ENCODE measurements at places on chromosomes 13 and 19.

GRCh38 chr13:110294146-110294545 is 12.8 kb downstream of the COL4A1 start:
- no peak for DNase-seq

DNA sequence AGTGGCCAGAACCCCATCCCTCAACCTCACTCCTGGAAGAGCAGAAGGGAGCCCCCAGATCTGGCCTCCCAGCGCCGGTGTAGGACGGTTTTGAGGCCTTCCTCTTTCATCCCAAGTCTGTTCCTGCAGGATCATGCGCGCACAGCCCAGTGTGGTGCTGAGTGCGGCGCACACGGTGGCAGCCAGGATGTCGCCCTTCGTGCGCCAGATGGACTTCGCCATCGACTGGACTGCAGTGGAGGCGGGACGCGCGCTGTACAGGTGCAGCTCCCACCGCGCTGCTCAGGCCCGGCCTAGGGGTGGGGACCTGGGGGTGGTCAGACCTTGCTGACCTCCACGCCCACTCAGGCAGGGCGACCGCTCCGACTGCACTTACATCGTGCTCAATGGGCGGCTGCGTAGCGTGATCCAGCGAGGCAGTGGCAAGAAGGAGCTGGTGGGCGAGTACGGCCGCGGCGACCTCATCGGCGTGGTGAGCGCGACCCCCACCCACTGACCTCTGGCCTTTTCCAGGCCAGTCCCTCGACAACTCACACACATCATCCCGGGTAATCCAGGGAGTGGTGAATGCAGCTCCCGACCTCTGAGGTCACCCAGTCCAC is 14.8 kb downstream of the PNPLA6 start:
- DNase-seq: no peak

DNA sequence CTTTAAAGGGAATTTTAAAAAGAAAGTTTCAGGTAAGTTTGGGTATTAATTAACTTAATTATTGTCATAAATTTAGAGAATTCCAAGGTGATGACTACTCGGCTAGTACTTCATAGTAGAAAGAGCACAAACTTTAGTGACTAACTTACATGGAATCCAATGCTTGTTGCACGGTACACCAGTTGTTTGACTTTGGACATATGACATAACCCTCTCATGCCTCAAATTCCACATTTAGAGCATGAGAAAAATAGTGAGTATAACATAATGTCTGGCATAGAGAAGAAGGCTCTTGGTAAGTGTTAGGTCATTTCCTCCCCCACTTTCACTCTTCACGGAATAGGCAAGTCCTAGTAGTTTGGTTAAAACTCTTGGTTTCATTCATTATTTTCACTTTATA is 1249.4 kb upstream of the SLC10A2 start:
- no peak for DNase-seq

DNA sequence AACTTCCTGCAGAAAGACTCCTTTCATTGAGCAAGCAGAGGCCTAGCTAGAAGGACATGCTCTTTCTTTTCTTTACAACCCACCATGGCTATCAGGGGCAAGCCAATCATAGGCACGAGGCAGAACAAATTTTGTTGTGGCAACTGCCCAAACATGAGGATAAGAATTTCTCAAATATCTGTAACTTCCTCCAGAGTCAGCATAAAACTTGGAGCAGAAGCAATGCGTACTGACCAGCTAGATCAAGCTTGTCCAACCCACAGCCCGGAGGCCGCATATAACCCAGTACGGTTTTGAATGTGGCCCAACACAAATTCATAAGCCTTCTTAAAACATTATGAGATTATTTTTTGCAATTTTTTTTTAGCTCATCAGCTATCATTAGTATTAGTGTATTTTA is 87.0 kb upstream of the SOX21 start:
- no peak for DNase-seq

DNA sequence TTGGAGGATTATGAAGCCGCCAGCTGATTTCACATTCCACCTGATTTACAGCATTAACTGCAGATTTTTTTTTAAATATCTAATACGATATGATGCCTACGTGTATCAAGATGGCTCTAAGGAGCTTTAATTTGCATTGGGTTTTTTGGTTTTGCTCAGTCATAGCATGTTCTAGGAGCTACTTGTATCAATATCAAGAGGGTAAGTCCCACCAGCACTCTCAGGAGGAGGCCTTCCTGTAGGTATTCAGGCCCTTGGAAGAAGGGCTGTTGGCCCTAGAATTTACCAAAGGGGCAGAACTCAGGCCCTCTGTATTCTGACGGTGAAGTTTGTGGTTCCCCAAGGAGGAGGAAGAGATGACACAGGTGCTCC is 97.2 kb upstream of the IPO5 start:
- no peak for DNase-seq

- DNase-seq: peak; percentile 86
Measured at GRCh38 chr13:24627090-24627714, 53.0 kb upstream of the ATP12A start.

Data from iPS-NIHi11 (cell line).